ENCODE measurements at places on chromosomes 7 and 10.
A peak's percentile ranks its signal among the peaks of the same experiment; 100 is the strongest.

GRCh38 chr10:86583983-86584382 lies 62.4 kb upstream of the WAPL start:
- DNase-seq = no peak

DNA sequence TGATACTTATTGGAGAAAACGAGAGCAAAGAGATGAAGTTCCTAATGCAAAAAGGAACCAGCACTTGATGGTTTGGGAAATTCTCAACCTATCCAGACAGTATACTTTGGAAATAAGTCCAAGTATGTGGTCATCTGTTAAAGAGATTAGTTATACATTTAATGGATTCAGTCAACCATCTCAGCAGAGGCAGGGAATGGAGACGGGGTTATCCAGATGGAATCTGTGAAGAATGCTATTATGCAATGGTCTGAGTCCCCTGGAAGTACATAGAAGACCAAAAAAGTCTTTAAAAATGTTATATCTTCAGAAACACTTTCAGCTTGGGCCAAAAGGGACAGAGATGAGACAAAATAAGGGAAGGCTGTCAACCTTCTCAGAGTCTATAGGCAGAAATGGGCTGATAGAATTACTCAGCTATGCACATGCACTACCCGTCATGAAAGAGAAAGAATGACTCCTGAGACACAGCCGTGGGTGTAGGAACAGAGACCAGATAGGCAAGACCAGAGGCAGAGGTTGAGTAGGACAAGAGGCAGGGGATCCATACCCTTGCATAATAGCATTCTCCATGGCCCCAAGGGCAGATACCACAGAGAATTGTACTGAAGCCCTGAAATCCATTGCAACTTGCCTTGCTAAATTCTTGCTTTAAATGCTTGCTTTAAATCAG lies 738.8 kb upstream of the POT1 start:
- no peak for DNase-seq

- no peak for DNase-seq
Observed at GRCh38 chr10:51117794-51118193, 43.5 kb downstream of the PRKG1 start.

DNA sequence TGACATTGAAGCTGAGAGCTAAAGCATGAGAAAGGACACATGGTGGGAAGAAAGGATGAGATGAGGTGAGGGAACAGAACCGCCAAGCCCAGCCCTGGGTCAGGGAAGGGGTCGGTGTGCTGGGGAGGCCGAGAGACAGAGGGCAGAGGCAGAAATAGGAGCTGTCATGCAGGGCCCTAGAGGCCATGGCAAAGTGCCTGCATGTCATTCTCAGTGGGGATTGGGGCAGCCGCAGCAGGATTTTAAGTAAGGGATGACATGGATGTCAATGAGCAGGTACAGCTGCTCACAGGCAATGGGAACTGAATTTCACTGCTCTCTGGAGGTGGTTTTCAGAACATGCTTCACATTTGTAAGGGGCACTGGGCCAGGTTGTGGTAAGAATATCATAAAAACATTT lies 227.4 kb downstream of the RAB11FIP2 start:
- DNase-seq = no peak

GRCh38 chr7:10412422-10413019 lies 561.2 kb upstream of the PHF14 start:
- no peak for DNase-seq

GRCh38 chr10:111511751-111512150 lies 434.9 kb downstream of the ADRA2A start:
- DNase-seq = no peak

DNA sequence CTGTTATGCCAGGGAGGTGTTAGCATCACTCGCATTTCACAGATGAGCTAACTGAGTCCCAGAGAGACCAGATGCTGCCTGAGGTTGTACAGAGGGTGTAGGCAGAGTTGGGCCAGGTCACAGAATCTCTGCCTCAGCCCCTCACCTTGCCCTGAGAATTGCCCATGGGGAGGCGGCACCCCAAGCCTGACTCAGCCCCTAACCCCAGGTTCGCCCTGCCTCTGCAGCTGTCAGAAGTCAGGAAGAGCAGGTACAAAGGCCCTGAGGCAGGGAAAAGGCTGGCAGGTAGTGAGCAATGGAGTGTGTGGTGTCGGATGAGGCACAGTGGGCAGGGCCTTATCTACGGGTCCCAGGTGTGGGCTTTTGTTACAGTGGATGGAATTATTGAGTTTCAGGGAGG lies 79.4 kb downstream of the MYL10 start:
- DNase-seq = no peak

DNA sequence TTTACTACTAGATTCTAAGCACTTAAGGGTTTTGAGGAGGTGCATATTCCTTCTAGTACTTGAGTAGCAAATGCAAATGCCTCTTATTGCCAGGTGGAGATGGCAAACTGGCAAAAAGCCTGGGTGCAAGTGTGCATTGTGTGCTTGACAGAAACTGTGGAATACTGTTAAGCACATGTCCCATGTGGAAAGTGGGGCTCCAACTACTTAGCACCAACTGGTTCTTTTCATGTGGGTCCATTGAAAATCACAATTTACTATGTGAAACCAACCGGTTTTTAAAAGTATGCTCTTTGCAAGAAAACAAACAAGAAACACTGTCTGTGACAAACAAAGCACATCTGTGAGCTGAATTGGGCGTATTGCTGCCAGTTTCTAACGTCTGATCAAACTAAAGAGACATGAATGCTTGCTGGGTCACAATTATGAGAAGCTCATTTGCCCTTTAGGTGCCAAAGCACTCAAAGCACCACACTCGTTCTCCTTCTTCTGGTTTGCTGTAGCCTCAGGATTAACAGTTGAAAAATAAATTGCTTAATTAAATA lies 197.4 kb downstream of the SEMA3E start:
- no peak for DNase-seq

DNA sequence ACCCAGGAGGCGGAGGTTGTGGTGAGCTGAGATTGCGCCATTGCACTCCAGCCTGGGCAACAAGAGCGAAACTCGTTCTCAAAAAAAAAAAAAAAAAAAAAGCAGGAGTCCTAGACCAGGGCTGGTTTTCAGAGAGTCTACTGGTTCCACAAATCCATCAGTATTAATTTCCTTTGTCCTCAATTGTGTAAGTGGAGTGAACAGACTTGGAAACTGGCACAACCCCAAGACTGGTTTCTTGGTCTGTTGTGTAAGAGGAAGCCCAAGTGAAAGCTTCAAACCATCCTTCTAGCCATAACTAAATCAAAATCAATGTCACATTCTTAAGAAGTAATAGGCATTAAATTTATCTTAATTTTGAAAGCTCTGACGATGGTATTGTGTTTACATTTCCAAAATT lies 213.6 kb downstream of the DGKI start:
- DNase-seq = no peak

DNA sequence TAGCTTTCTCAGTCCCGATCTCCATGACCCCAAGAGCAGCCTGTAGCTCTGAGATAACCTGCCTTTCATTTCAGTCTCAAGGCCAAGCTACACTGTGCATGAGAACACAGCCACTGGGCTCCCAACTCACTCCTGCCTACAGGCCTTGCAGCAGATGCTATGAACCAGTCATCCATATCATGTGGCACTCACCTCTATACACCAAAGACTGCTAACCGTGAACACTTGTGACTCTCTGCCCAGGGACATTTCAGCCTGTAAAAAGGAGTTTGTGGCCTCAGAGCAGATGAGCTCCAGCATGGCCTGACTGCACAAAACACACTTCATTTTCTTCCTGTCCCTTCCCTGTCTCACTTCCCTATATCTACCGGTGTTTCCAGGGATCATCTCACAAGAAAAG lies 56.9 kb upstream of the NPY start:
- no peak for DNase-seq

DNA sequence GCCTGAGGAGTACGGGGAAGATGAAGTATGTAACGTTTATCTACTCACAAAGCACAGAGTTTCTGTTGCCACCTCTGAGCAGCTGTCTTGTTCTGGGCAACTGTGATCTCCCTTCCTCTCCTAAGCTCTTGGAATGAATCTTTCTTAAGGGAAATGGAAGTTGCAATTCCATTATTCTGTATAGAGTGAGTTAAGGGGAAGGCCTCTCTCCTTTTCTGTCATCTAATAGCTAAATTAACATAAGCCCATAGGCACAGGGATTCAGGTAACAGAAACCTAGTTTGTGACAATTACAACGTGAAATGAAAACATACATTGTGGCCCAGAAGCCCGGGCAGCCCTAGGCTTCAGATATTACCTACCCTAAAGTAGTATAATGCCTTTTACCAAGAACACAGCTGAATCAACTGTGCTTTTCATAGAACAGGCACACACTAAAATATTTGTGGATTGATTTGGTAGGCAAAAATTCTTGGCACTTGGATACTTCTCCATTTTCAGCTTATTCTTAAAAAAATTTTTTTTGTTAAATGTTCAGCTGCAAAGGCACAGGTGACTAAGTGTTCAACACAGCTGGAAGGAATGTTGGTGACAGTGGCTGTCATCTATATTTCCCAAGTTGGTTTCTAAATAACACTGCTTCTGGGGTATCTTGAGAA lies 3.8 kb upstream of the PDCD4 start:
- DNase-seq = no peak

DNA sequence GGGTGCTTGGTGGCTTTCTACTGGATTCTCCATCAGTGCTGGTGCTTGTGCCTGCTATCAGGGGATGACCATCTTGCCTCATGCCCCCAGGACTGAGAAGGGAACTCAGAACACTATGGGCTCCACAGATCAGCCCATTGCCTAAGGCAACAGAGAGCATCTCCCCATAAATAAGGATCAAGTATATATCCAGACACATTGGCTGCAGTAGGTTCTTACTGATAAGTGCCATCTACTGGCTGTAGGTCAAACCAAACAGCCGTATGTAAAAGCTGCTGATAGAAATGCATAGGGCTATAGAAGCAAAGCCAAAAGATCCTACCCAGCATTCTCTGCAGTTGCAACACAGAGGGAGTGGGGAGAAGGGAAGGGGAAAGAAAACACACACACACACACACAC lies 153.7 kb downstream of the CDK14 start:
- no peak for DNase-seq

- DNase-seq = no peak
Observed at GRCh38 chr7:43785420-43785819, 26.9 kb downstream of the BLVRA start.

GRCh38 chr7:84998665-84999064 lies 188.2 kb downstream of the SEMA3D start:
- no peak for DNase-seq

GRCh38 chr7:106823631-106824030 lies 41.5 kb upstream of the PIK3CG start:
- no peak for DNase-seq

GRCh38 chr7:73799282-73800141 lies 29.4 kb upstream of the CLDN3 start:
- no peak for DNase-seq

DNA sequence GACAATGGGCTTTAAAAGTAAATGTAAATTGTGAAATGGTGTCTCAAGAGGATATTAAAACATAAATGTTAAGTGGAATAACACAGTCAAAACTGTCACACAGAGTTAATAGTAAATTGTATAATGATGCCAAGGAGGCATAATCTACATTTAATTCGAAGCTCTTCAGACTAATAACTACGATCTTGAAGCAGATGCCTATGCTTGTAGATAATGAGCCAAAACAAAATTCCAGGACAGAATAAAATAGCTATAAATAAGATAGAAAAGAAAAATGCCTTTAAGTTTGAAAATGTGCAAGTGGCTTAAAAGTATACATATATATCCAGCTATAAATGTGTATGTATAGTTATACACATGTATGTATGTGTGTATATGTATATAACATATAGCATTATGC lies 17.5 kb downstream of the TWIST1 start:
- no peak for DNase-seq

- no peak for DNase-seq
Observed at GRCh38 chr10:11397980-11398580, 213.4 kb downstream of the USP6NL start.

- DNase-seq = no peak
Observed at GRCh38 chr7:70470746-70471145, 661.2 kb upstream of the GALNT17 start.

- no peak for DNase-seq
Observed at GRCh38 chr10:80642661-80643060, 105.0 kb downstream of the SH2D4B start.

- no peak for DNase-seq
Observed at GRCh38 chr7:106236065-106236464, 48.7 kb downstream of the NAMPT start.

- DNase-seq = no peak
Observed at GRCh38 chr10:127344346-127344745, 148.0 kb upstream of the INSYN2A start.

DNA sequence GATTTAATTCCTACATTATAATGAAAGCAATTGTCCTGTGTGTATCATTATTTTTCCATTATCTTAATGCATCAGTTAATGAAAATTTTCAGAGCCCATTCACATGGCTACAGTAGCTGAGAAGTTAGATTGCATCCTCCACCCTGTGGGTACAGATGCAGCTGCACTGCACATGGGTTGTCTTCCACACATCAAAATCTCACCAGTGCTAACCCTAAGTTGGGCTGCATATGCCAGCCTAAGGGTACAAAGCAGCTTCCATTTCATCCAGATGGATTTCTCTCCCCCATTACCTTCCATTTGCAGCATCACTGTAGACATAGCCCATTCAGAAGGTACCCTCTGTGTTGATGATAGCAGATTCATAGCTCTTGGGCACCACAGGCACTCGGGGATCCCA lies 74.7 kb upstream of the WDR11 start:
- DNase-seq = no peak

DNA sequence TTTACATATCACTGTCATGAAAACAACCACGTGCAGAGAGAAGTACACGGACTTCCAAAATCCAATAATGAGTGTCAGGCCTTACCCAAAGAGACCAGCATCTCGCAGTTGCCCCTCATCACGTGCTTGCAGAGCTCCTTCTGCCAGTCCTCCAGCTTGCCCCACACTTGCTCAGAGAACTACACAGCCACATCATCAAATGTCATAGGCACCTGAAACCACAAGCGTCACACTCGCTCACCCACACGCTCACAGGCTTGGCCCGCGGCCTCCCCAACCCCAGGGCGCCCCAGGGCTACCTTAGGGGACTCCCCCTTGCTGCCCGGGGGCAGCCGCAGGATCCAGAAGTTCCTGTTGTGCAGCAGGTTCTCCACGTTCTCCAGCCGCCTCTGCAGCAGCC lies 123.4 kb upstream of the ZNF746 start:
- peak; percentile 87 for DNase-seq

- no peak for DNase-seq
Observed at GRCh38 chr7:75889826-75890225, 11.0 kb downstream of the RHBDD2 start.

DNA sequence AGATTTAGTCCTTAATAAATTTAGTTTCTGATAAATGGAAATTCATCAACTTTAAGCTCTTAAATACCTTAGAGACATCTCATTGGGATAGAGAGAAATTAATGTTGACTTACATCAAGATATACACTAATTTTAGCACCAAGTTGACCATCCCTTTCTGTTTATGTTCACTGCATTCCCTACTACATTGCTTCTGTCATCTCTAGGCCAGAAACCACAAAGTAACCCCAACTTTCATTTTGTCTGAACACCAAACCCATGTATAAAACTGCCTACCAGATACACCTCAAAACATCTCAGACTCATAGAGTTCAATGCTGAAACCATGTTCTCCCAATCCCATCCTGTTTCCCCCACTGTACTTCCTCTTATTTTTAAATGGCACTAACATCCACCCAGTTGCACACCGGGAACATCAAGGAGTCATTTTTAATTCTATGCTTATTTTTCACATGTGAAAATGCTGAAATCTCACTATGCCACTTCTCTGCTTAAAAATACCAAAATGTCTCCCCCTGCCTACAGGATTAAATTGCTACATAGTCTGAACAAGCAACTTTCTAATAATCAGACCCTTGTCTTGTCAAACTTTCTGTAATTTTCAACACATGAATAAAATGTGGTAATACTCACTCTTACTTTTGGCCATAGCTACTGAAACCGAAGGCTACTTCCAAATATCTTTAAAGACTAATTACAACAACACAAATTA lies 201.6 kb downstream of the SEMA3D start:
- DNase-seq = no peak
